ENCODE measurements at places on chromosomes 5 and 9. TPM values are rescaled to one million over a fixed set of nuclear protein-coding genes. Genes with fewer than 3 reads are reported as not detected.

GRM6 gene
- not detected for total RNA-seq

EQTN gene
- not detected for total RNA-seq

- H3K36me3 ChIP-seq: no peaks in the 10 kb centered on the region
- H3K27me3 ChIP-seq: 0 out of 2 replicates have a peak, but pooled peaks cover 6% of the 10 kb centered on the region
These were observed 94.7 kb downstream of the EBF1 start for GRCh38 chr5:159005062-159005461.

DNA sequence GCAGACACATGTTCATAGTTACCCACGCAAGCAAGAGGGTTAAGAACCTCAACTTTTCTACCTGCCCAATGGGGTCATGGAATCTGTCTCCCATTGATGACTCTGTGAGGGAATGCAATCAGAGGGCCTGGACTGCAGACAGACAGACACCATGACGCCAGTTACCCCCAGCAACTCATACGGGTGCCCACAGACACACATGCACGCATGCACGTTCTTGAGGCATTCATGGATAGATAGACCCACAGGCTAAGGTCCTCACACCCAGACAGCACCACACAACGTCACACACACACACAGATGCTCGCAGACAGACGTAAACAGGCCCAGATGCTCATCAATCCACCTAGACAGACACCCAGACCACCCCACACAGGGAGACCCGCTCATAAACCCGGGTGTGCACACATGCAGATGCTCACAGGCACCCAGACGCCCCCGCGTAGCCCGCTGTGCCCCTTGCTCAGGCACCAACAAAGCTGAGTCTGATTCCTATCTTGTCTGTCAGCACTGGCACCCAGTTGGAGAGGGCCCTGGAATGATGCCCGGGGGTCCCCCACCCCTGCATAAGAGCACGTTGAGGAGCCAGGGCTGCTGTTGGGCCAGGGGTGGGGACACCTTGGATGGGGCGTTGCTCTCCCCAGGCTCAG, 23.6 kb downstream of the LHX2 start:
- H3K4me1 ChIP-seq: no peaks in the 10 kb centered on the region
- H3K4me3 ChIP-seq: no peak overlapping the region
- no peaks in the 10 kb centered on the region for H3K36me3 ChIP-seq

- H3K4me3 ChIP-seq: no peak overlapping the region
- no peak overlapping the region for H3K27ac ChIP-seq
- no peaks in the 10 kb centered on the region for H3K4me1 ChIP-seq
- DNase-seq: no peak
These were observed 92.6 kb downstream of the CDKN2A start for GRCh38 chr9:21901546-21901945.
